NCI-H1092 (cell line): ENCODE measurements at places on chromosomes 12 and 14.

GRCh38 chr14:34785223-34786006, 71.0 kb upstream of the CFL2 start:
- DNase-seq, result no peak

DNA sequence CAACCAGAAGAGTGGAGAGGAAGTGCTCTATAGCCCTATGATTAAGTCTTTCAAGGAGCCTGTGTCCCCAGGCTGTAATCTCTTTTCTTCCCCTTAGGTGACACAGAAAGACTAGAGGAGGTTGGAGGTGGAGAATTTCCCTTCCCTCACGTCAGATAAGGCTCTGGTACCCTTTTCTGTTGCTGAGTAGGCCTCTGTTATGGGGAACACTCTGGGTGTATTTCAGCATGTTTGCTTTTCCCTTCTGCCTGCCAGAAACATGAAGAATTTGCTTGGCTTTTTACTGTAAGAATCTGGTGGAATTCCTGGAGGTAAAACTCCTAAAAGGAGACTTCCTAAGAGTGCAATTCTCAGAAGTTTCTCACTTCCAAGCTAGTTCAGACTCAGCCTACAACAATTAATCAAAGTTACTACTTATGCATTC, 58.3 kb downstream of the SIX1 start:
- no peak for DNase-seq

DNA sequence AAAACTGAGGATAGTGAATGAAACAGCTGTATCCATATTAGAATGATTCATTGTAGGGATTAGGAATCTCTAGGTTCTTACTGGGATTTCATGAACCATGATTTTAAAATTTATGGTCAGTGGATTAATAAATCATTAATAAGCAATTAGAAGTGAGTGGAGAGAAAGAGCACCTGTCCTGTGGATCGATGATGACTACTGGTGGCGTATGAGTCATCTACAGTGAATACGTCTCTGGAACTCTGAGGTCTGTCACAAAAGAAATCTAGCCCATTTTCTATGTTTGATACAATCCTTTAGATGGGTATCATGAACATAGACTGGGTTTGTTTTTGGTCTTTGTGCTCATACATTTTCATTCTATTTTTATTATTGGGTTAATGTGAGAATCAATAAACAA, 77.3 kb upstream of the RTL1 start:
- DNase-seq, result no peak

DNA sequence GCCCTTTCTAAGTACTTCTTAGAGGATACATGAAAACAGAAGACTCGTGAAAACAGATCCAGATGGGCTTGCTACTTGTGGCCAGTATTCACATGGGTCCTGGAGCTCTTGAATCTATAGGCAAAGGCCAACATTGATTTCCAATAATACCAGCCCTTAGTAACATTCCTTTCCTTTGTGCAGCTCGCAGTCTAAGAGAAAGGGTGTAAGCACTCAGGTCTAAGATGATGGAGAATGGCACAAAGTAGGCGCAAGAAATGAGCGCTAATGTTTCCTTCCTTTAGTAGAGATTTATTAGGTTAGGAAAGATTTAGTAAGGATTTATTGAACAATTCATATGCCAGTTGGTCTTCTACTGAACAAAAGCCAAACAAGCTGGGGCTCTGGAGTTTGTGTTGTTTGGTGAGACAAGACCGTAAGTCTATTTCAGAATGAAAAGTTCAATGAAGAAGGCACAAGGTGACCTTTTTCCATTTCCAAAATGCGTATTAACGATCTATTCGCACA, 525 bp downstream of the RNU6-8 start:
- DNase-seq, result no peak

- no peak for DNase-seq
Measured at GRCh38 chr12:72264548-72265175, 7.5 kb upstream of the TRHDE start.

DNA sequence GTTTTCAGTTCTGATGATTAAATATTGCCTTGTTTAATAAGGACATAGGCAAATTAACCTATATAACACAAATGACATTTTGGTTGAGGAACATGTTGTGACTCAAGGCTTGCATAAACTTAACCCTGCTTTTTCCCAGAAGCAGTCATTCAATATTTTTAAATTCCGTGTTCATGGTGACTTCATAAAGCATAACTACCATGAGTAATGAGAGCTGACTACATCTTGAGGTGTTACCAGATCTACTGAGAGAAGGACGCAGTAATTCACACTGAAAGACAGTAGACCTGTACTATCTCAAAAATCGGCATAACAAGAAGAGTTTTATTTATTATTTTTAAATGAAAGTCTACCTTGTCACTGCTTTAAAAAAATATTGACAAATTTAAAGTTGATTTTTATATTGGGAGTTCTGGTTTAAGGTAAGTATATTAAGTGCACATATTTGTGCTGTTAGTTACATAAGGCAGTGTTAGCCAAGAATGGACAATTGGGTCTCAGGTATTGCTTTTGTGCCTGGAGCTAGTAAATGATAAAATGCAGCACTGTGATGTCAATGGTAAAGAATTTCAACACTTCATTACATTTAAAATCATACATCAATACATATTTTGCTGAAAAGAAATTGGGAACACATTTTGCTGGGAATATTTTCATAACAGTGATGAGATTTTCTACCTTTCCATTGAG, 1198.5 kb downstream of the FSCB start:
- DNase-seq, result no peak

DNA sequence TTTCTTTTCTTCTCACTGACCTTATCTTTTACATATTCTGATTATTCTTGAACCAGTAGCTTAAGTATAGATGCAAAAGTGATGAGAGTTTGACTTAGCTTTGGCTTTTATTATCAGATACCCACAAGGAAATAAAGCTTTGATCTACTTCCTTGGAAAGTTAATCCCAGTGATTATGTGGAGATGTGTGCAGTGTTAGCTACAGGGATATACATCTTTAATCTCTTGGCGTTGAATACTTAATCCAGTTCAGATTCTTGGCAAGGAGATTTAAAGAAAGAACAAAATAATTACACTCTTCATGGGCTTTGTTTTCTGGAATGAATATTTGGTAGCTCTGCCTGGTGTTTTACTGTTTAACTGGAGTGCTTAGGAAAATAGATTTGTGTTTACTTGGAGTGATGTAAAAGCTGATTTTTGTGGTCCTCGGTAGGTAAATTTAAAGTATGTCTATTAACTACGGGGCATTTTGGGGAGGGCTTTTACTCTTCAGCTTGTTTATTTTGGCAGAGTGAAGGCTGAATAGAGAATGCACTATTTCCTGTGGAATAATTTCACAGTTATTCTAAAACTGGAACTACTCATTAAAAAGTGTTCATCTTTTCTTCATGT, 150.1 kb upstream of the LRIG3 start:
- DNase-seq, result no peak
